Fibroblast of upper back skin (primary cell): ENCODE measurements at places on chromosomes 12 and 14.

DNA sequence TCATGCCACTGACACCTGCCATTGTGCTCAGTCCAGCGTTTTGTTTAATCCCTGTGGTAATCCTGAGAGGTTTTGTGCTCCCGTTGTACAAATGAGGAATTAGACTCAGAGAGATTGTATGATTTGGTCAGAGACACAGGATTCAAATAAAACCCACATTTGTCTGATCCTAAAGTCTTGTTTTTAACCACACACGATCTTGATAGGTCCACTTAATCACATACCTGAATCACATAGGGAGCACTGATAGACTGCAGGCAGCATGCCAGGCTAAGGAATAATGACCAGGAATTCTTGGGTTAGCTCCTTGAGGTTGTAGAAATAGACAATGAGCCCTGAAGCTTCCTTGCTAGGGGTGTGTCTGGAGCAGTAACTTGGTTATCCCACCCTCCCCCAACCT, 202.6 kb upstream of the RGS6 start:
- DNase-seq, result peak; percentile 66

GRCh38 chr12:92866418-92866817, 62.7 kb downstream of the EEA1 start:
- DNase-seq, result peak; percentile 9

DNA sequence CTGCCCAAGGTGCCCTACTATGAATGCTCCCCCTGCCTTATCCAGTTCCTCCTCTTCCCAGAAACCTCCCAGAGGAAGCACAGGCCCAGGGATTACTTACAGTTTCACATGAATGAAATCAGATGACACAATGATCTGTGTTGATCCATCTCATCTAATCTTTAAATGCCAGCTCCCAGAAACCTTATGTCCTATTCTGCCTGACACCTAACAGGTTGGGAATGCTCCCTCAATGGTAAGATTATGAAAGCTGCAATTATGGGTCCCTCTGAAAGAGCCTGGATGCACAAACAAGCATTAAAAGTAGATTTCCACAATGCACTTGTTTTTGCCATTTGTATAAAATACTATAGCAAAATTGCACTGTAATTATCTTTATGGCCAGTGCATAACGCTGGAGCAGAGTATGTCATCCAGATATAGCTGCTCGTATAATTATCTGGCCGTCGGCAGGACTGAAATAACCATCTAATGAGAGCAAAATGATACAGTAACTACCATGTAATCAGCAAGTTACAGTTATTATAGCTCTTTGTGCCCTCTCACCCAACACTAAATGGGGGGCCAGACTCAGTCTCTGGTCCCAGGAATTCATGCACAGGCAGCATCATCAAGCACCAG, 4.4 kb upstream of the ZBTB39 start:
- DNase-seq, result no peak

DNA sequence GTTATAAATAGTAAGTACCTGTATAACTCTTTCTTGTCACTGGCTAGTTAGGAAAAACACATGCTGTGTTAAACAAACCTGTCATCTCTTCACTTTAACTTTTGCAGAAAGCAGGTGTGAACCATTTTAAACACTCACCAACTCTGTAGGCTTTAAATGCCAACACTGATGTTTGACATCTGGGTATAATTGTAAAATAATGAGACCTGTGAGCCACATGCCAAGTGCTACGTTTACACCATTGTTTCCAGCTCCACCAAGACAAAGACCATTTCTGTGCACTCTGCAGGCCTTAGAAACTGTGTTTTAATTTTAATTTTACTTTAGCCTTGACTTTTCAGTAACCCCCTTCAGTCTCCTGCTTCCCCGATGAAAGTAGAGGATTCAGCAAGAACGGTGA, 11.0 kb downstream of the TPH2 start:
- no peak for DNase-seq

GRCh38 chr12:109160433-109160832, 44.0 kb downstream of the ACACB start:
- DNase-seq, result no peak

- DNase-seq, result peak; percentile 96
Measured at GRCh38 chr12:2640709-2641108, 154.1 kb upstream of the FKBP4 start.

DNA sequence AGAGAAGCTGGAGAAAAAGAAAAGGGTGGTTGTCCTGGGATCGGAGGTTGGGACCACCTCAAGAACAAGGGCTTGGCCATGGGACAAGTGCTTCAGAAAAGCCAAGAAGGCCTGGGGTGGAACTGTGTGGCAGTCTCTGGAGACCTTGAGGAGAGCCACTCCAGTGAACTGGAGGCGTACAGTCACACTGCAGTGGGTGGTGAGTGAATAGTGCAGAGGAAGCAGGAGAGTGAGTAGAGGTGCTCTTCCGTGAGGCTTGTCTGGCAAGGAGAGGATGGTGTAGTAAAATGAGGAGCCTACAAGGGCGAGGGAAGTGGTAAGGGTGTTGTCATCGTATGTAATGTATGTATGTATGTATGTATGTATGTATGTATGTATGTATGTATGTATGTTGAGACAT, 20.9 kb downstream of the RASSF3 start:
- DNase-seq, result no peak

- DNase-seq, result no peak
Measured at GRCh38 chr12:116879509-116880212, 1.6 kb downstream of the HRK start.

DNA sequence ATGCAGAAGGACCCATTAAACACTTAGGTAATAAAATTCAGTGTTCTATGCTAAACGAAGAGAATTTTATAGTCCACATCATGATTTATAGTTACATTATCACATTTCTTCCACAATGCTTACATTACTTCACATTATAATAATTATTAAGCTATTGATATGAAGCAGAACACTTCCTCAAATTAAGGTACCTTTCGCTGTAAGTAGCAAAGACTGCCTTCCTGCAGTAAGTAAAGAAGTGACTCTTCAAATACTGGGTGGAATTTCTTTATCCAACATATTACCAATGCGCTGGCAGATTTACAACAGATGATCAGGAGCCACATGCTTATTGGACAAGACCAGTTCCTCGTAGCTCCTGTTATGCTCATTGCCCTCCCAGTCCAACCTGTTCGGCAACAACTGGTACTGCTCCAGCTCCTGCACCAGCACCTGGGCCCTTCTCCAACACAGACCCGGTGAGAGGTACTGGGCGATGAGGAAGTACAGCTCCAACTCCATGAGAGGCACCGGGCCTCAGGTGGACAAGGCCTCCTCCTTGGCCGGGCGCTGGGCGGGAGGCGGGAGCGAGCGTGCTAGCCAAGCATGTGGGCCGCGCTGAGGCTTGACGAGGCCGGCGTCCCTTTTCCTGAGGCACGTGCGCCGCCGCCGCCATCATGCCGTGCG, 210.7 kb upstream of the ATP2B1 start:
- no peak for DNase-seq

DNA sequence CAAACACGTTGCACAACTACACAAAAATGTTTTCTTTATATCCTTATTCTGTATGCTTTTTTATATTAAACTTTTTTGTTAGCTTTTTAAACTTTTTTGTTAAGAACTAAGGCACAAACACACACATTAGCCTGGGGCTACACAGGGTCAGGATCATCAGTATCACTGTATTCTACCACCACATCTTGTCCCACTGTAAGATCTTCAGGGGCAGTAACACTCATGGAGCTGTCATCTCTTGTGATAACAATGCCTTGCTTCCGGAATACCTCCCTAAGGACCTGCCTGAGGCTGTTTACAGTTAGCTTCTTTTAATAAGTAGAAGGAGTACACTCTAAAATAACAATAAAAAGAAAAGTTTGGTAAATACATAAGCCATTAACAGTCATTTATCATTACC, 42.2 kb downstream of the PLEKHA5 start:
- no peak for DNase-seq

DNA sequence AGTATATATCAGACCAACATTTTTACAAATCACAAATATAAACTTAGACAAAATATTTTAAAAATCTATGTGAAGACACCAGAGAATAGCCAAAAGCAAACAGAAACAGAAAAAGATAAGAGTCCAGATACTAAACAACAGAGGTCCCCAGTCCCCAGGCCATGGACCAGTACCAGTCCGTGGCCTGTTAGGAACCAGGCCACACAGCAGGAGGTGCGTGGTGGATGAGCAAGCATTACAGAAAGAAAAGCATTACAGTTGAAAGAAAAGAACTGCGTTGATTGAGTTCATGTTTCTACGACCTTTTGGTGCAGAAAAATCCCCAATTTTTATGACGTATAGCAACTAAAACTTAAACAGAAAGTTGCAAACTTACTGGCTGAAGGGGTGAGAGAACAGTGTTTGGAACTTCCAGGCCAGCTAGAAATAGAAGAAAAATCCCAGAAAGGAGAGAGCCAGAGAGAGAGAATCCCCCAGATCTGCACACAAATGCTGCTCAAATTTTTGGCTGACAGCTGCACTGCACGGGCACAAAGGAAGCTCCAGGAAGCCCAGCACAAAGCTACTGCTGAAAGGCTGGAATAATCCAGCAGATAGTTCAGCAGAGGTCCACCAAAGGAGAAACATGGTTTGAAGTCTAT, 159.6 kb upstream of the C14orf180 start:
- no peak for DNase-seq

DNA sequence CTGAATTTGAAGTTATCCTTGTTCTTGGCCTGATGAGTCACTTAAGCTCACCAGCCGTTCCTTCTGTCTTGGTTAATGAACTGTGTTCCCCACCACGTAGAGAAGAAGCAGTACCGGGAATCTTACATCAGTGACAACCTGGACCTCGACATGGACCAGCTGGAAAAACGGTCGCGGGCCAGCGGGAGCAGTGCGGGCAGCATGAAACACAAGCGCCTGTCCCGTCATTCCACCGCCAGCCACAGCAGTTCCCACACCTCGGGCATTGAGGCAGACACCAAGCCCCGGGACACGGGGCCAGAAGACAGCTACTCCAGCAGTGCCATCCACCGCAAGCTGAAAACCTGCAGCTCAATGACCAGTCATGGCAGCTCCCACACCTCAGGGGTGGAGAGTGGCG, 68.2 kb downstream of the FRMD6 start:
- DNase-seq, result no peak

DNA sequence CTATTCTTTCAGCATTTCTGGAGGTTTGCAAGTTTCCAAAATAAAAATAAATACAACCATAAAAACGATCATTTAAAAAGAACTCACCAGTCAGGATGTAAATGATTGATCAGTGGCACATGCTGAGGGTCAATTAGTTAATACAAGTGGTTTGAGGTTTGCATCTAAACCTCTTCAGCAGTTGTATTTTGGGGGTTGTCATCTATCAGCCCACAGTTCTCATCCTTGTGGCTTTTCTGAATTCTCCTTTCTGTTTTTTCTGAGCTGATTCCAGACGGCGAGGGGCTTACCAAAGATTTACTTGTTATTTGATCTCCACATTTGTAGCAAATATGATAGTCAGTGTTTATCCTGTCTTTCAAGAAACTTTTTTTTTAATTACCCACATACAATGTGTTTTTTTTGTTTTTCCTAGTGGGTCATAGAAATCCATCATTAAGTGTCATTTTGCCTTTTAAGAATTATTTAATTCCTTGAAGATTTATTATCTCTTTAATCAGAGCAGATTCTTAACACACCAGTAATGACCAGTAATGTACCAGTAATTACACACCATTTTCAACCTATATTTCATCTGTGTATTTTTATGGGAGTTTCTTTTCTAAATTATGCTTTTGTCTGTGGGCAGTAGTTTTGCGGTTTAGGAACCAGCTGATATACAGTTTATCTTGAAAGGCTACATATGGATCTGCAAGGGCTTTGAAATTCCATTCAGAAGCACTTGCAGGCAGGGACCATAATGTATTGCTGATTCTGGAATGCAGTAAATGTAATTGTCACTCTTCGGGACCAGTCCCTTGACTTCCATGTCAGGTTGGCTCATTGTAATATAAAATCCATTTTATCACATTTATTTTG, 56.3 kb upstream of the DAAM1 start:
- peak; percentile 23 for DNase-seq

DNA sequence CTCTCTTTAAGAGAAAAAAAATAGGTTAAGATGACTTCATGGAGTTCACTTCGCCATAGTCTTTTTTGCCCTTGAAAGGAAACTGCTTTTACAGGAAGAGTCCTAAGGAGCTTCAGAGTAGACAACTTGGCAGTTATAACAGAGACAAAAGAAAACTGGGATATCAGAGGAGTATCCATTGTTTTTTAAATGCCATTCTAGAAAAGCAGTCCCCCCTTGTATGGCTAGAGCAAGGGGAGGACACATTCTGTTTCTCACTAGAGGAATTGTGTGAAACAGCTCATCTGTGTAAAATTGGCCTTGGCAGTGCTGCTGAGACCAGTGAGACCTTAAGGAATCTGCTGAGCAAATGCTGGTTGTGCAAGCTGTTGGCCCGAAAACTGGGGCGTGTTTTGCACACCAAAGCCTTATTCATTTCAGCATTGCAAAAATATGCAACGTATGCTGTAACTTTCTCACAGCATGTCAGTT, 128.0 kb downstream of the GPR135 start:
- peak; percentile 85 for DNase-seq

GRCh38 chr12:25384038-25384892, 133.5 kb upstream of the KRAS start:
- no peak for DNase-seq

DNA sequence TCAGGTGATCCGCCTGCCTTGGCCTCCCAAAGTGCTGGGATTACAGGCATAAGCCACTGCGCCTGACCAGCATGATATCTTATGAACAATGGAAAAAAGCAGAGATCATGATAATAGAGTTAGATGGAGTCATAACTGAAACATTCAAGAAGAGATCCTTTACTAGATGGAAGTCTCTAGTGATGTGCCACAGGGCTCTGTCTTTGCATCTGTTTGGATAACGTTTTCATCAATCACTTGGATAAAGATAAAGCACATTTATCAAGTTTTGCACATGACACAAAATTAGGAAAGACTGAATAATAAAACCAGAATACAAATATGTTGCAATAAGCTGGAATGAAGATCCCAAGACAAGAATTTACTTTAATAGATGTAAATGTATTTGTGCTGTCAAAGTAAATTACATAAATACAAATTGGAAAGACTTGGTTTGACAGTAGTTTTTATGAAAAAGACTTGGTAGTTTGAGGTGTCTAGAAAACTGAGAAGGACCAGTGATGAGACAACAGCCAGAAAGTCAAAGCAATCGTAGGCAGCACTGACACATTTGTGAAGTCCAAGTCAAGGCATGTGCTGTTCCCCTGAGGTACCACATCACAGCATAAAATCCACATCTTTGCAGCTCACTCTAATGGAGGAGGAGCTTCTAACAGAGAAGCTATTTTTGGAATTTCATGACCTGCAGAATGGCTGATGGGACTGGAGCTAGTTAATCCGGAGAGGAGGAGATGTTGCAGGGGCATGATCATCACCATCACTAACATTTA, 28.5 kb downstream of the GPRC5A start:
- peak; percentile 20 for DNase-seq

DNA sequence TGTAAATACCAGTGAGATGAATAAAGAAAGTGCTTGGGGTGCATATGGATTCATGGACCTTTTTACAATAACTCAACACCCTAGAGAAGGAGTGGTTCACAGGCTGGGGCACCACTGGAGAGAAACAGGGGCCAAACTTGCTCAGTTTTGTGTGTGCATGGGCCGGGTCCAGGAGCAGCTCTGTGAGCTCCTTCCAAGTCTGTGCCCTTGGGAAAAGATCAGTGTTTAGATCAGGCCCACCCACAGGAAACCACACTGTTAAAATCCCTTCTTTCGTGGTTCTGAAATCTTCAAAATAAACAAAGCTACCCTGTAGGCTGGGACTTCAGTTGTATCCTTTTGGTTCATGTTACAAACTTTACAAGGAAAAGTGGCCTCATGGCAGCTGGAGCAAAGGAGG, 156.1 kb upstream of the TMEM260 start:
- DNase-seq, result peak; percentile 39
